ENCODE measurements at places on chromosomes 6 and 20. TPM values are rescaled to one million over a fixed set of nuclear protein-coding genes. Genes with fewer than 3 reads are reported as not detected.

LY6G6D gene
- not detected for total RNA-seq

DNA sequence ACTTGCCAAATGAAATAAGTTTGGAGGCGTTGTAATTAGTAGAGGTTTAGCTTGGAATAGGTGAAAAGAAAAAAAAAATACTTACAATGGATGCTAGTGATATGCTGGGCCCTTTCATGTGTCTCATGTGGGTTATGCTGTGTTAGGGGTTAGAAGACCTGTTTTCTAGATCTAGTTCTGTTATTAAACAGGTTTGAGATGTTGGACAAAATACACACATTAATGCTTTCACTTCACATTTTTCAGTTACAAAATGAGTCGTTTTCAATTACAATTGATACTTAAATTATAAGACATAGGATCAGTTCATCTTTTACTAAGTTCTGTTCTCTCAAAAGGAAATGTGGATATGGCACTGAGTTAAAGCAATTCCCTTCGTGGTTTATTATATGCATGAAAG lies 509.8 kb downstream of the EPM2A start:
- H3K4me1 ChIP-seq = no peaks in the 10 kb centered on the region
- H3K36me3 ChIP-seq = no peaks in the 10 kb centered on the region
- H3K27me3 ChIP-seq = 0 out of 2 replicates have a peak, but pooled peaks cover 2% of the 10 kb centered on the region
- no peak overlapping the region for H3K27ac ChIP-seq
- no peak overlapping the region for H3K4me3 ChIP-seq

LGSN gene
- not detected for total RNA-seq

SIM1 gene
- total RNA-seq = not detected

- H3K36me3 ChIP-seq = no peaks in the 10 kb centered on the region
- peaks cover 25% of the 10 kb centered on the region for H3K27me3 ChIP-seq
- H3K4me1 ChIP-seq = no peaks in the 10 kb centered on the region
- no peak overlapping the region for H3K4me3 ChIP-seq
- no peak for DNase-seq
- no peak overlapping the region for H3K27ac ChIP-seq
Observed at GRCh38 chr20:41360831-41361756, 5.5 kb downstream of the EMILIN3 start.

HLA-DOA gene
- not detected for total RNA-seq

DNA sequence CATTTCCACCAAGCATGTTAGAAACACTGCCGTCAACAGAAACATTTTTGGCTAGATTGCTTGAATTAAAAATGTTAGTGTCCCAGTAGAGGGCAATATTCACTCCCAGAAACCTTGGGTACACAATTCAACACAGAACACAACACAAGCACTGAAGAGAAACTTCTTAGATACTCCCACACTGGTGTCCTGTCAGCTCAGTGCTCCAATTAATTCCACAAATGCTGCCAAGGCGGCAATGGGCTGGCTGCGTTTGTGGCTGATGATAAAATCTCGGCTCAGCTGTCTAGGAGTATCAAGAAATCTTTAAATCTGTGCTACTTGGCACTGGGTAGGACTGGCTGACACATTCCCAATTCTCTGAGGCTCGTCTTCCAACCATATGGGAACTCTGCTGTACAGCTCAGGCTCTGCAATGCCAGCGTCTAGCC lies 39.3 kb downstream of the BEND3 start:
- peak; percentile 15 for DNase-seq
- H3K4me1 ChIP-seq = no peaks in the 10 kb centered on the region
- no peak overlapping the region for H3K27ac ChIP-seq
- H3K36me3 ChIP-seq = no peaks in the 10 kb centered on the region
- no peaks in the 10 kb centered on the region for H3K27me3 ChIP-seq
